Peyer's patch (tissue), 4 donors: ENCODE measurements at places on chromosomes 5 and 9. TPM values are rescaled to one million over a fixed set of nuclear protein-coding genes. Genes with fewer than 3 reads are reported as not detected.

DNA sequence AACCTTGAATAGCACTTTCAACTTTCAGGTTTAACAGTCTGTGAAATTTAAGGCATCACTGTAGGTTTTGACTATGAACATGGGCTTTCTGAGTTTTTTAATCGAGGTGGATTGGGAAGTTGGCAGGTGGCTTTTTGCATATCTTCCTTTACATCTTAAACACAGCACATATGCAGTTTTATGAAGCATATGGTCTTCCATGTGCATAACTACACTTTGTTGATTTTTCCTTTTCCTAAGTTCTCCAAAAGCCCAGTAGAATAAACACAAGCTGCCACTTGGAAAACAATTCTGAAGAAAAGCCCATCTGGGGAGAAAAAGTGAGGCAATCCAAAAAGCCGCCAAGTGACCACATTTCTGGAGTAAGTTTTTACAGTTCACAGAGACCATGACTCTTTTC, 236.5 kb upstream of the IL12B start:
- H3K27me3 ChIP-seq = no peaks in the 10 kb centered on the region
- no peaks in the 10 kb centered on the region for H3K4me1 ChIP-seq
- DNase-seq = no peak
- H3K27ac ChIP-seq = no peak overlapping the region
- no peaks in the 10 kb centered on the region for H3K36me3 ChIP-seq

DNA sequence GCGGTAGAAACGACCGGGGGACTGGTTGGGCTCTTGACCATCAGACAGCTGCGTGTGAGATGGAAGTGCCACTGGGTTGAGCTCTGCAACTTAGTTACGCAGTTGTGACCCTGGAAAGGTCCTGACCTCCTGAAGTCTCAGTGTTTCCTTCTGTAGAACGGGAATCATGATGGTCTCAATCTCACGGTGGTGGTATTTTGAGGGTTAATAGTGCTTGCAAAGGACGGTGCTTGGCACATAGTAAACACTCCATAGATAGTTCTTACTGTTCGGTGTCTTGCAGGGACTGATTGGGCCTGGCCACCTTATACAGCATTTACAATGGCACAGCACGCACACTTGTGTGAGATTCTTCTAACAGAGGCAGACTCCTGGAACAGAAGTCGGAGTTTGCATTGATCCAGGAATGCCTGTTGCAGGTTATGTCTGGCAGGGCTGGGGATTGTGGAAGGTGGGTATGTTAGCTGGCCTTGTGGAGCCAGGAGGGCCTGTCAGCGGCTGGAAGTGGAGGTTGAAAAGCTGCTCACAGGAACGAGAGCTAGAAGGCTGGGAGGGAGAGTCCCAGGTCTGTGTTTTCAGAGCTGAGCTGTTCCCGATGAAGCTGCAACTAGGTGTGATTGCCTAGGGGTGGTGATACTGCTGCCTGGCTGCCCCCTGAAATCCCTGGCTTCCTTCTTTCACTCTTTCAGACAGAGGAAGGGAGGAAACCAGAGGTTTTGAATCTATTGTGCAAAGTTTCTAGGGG, 962 bp upstream of the TXN start:
- H3K4me1 ChIP-seq = peaks cover 6% of the 10 kb centered on the region
- no peaks in the 10 kb centered on the region for H3K36me3 ChIP-seq
- peak overlapping the region; percentile 79 for H3K4me3 ChIP-seq
- peak overlapping the region; percentile 91 for H3K27ac ChIP-seq
- DNase-seq = peak; percentile 51
- no peaks in the 10 kb centered on the region for H3K27me3 ChIP-seq

DNA sequence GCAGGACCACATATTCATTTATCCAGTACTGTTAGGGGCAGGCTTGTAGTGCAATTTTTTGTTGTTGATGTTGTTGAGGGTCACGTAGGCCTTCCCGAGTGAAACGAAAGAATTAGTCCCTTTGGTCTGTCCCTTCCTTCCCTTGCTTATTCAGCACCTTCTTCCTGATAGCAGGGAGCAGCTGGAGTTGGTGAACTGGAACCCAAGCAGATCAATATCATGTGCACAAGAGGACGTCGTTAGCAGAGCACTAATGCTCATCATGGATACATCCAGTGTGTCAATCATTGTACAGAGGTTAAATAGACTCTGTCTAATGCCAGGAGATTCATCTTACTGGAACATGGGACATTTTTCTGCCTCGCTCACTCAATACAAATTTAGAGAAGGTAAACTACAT, 33.0 kb upstream of the MAP1B start:
- H3K27ac ChIP-seq = no peak overlapping the region
- no peak for DNase-seq
- no peak overlapping the region for H3K4me3 ChIP-seq
- no peaks in the 10 kb centered on the region for H3K36me3 ChIP-seq

DNA sequence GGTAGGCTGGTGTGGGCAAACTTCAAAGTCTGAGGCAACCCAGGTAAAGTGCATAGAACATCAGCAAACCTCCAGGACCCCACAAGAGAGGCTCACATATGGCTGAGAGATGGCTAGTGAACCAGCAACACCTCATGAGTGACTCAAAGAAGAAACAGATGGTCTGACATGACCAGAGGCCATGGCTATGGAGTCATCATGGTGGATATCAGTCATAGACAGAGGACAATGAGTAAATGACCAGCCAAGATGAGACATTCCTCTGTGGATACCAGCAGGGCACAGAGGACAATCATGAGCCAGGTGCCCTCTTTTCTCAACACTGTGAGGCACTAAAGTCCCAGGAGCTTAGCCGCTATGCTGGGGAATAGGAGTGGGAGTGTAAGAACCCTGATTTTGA, 180.8 kb downstream of the RASEF start:
- no peaks in the 10 kb centered on the region for H3K4me1 ChIP-seq
- no peaks in the 10 kb centered on the region for H3K27me3 ChIP-seq
- no peak overlapping the region for H3K4me3 ChIP-seq
- H3K36me3 ChIP-seq = no peaks in the 10 kb centered on the region
- H3K27ac ChIP-seq = no peak overlapping the region

OR1J2 gene
- total RNA-seq = not detected
